ENCODE measurements at places on chromosomes 5 and 9. TPM values are rescaled to one million over a fixed set of nuclear protein-coding genes. Genes with fewer than 3 reads are reported as not detected.

SLC6A3 gene
- total RNA-seq, result 1.2 TPM

LCN15 gene
- not detected for total RNA-seq

- DNase-seq, result no peak
These were observed 20.0 kb downstream of the GPBP1 start for GRCh38 chr5:57193757-57194413.

- no peak for DNase-seq
These were observed 120.0 kb upstream of the HMHB1 start for GRCh38 chr5:143691945-143692290.

- DNase-seq, result no peak
These were observed 26.7 kb downstream of the MARCHF11 start for GRCh38 chr5:16152601-16153568.

- no peak for DNase-seq
These were observed 77.8 kb upstream of the SHISAL2B start for GRCh38 chr5:64612344-64612961.

GRCh38 chr5:138370537-138370936 lies 18.1 kb downstream of the KDM3B start:
- no peak for DNase-seq

DNA sequence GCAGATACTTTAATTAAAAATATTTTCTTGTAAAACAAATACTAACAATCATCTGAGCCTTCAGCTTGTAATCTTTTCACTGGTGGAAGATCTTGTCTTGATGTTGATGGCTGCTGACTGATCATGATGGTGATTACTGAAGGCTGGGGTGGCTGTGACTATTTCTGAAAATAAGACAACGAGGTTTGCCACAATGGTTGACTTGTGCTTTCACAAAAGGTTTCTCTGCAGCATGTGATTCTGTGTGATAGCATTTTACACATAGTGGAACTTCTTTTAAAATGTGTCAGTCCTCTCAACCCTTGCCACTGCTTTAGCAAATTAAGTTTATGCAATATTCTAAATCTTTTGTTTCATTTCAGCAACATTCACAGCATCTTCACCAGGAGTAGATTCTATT lies 461.0 kb downstream of the CCDC171 start:
- no peak for DNase-seq

GRCh38 chr5:176471098-176471497 lies 22.9 kb downstream of the FAF2 start:
- DNase-seq, result no peak

DNA sequence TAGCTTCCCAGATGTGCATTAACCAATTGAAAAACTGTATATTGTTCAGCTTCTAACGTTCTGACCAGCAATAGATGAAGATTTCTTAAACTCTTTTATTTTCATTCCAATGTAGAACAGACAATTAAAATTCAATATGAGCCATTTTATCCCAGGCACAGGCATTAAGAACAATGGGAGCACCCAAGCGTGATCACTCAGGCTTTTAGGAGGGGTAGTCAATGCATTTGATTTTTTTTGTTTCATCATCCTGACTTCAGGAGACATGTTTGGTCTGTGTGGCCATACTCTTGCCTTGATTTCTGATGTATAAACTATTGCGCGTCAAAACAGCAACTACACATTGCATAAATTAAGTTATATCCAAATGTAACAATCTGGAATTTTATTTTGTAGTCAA lies 653.0 kb upstream of the RORB start:
- DNase-seq, result no peak

DNA sequence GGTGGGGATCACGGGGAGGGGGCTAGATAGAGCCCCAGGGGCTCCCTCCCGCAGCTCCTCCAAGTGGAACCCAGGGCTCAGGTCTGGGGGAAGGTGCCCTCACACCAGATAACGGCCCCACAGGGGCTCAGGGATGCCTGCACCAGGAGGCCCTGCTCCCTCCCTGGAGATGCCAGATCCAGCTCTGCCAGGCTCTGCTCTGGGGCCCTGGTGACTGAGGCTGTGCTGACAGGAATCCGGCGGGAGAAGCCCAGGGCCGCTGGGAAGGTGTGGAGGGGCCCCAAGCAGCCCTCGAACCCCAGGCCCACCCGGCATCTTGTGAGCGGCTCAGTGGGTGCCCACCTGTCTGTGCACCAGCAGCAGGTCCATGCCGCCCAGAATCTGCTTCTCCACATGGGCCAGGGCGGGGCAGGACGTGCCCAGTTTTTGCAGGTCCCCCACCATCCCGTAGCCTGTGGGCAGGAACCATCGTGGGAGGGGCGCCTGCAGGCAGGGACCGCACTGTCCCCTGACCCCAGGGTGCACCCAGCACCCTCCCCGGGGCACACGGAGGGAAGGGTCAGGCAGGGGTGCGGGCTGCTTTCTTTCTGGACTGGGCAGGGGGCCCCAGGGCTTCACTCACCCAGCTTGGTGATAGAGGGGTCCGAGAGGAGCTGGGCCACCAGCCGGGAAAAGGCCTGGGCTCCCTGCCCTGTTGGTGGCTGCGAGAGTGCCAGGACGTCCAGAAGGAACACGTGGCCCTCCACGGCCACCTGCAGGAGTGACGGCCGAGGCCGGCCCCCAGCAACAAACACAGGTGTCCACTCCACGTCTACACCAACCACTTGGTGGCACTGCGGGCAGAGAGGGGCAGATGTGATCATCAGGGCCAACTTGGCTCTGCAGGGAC lies 48.9 kb upstream of the NRARP start:
- no peak for DNase-seq
